Upper lobe of left lung (tissue), 6 donors: ENCODE measurements at places on chromosomes 16 and 17.

GRCh38 chr17:37147301-37147812 lies 198.6 kb downstream of the AATF start:
- DNase-seq: no peak

DNA sequence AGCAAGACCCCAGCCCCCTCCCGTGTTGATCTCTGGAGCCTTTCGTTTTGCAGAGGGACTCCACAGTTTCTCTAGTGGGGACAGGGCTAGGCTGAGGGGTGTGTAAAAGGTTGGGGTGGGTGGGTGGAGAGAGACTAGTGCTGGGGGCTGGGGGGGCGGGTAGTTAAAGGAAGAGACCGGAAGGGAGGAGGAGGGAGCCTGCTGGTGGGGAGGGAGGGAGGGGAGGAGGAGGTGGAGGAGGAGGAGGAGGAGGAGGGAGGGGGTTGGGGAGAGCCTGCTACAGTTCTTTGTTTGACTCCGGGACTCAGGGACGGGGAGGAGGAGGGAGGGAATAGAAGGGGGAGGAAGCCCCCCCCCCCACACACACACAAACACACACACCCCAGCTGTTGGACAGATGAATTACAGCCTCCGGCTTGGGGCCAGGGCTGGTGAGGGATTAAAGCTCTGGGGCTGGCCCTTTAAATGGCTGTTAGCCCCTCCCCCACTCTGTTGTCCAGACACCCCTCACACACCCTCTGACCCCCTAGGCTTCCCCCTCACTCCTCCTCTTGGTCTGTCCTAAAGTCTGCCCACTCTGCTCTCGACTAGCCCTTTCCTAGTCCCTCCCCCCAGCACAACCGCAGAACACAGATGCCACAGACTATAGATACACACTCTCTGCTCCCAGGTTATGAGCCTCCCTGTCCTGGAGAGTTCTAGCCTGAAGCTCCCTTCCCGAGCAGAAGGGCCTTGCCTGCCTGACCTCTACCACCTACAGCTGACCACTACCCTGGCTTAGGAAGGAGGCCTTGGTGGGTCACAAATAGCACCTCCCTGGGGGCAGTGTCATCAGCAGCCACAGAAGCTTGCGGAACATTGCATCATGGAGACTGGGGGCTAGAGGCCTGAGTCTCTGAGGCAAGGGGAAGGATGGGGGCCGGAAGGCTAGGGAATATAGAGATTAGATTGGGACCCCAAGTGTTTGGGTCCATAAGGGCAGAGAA lies 4.4 kb downstream of the KDM6B start:
- DNase-seq: no peak

DNA sequence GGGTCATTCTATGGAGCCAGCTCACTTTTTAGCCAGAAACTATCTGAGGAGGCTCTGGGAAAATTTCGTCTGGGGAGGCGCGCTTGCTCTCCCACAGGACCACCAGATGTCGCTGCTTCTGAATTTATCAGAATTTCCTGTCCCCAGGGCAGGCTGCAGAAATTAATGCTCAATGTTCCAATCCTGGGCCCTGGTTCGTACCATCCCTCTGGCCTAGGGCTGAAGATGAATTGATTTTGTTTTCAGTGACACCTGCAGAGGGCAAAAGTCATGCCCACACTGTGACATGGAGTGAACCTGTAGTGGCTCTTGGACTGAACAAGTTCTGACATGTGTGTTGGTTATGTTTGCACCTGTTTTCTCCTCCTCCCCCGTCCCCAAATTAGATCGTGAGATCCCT lies 482.6 kb downstream of the NPIPA7 start:
- DNase-seq: peak; percentile 23

DNA sequence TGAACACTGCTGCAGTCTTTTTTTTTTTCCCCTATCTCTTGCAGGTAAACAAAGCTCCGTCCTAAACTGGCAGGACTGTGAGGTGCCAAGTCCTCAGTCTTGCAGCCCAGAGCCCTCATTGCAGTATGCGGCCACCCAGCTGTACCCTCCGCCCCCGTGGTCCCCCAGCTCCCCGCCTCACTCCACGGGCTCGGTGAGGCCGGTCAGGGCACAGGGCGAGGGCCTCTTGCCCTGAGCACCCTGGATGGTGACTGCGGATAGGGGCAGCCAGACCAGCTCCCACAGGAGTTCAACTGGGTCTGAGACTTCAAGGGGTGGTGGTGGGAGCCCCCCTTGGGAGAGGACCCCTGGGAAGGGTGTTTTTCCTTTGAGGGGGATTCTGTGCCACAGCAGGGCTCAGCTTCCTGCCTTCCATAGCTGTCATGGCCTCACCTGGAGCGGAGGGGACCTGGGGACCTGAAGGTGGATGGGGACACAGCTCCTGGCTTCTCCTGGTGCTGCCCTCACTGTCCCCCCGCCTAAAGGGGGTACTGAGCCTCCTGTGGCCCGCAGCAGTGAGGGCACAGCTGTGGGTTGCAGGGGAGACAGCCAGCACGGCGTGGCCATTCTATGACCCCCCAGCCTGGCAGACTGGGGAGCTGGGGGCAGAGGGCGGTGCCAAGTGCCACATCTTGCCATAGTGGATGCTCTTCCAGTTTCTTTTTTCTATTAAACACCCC lies 13.8 kb downstream of the IL34 start:
- no peak for DNase-seq

DNA sequence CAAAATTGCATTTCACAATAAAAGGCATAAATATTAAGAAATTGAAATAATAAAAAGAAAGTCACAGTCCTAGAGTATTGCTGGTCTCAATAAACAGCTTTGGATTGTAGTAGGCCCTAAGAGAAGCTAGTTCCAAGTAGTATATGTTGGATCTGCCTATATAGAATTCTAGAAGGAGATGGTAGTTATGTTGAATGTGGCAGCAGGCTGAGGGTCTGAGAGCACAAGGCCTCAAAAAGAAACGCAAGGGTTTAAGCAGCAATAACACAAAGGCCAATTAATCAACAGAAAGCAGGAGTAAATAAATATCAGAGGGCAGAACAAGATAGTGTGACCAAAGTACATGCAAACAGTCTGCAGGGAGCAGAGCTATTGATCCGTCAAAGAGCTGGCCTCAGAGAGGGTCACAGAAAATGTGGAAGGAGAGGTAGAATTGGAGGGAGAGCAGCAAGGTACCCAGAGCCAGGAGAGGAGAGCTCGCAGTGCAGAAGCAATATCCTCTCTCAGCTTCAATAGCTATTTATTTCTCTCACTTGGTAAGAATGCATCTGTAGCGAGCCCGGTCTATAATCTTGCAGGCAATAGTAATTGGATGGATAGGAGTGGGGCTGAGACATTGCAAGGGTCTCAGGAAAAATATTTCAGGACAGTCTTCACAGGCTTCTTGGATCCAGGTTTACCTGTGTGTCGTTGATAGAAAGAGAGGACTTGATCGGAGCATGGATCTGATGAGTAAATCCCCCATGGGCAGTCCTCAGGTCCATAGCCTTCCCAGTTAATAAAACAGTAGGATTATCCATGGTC lies 25.1 kb upstream of the MED13 start:
- DNase-seq: no peak
